ENCODE measurements at places on chromosomes 7 and 10.

- H3K36me3 ChIP-seq, result no peaks in the 10 kb centered on the region
- H3K27me3 ChIP-seq, result no peaks in the 10 kb centered on the region
- peaks cover 17% of the 10 kb centered on the region for H3K4me1 ChIP-seq
- no peak for DNase-seq
- no peak overlapping the region for H3K27ac ChIP-seq
These were observed 39.1 kb downstream of the SUFU start for GRCh38 chr10:102542800-102543418.

DNA sequence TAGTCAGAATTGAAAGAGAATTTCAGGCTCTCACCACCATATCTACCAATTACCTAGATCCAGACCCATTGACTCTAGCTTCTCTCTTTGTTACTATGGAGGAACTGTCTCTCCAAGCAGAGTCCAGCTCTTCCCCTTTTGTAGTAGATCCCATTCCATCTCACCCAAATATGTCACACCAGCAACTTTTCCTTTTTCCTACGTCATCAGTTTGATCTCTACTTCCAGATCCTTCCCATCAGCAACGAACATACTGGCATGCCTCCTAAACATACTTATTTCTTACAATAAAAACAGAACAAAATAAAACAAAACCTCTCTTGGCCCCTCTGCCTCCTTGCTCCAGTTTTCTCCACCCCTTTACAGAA lies 5.9 kb upstream of the CALU start:
- H3K27ac ChIP-seq, result no peak overlapping the region
- DNase-seq, result no peak
- no peaks in the 10 kb centered on the region for H3K36me3 ChIP-seq
- no peak overlapping the region for H3K4me3 ChIP-seq
- peaks cover 5% of the 10 kb centered on the region for H3K4me1 ChIP-seq

- no peak for DNase-seq
- H3K4me1 ChIP-seq, result no peaks in the 10 kb centered on the region
- H3K36me3 ChIP-seq, result no peaks in the 10 kb centered on the region
- peaks cover 11% of the 10 kb centered on the region for H3K27me3 ChIP-seq
These were observed 6.6 kb downstream of the GDF10 start for GRCh38 chr10:47306387-47307210.

GRCh38 chr10:75525067-75525466 lies 93.6 kb downstream of the LRMDA start:
- H3K36me3 ChIP-seq, result no peaks in the 10 kb centered on the region
- H3K4me3 ChIP-seq, result no peak overlapping the region
- no peaks in the 10 kb centered on the region for H3K4me1 ChIP-seq
- no peak for DNase-seq

- H3K27ac ChIP-seq, result peak overlapping the region; percentile 82
- peaks cover 5% of the 10 kb centered on the region for H3K36me3 ChIP-seq
- H3K4me1 ChIP-seq, result peaks cover 53% of the 10 kb centered on the region
- no peak for DNase-seq
- H3K4me3 ChIP-seq, result peak overlapping the region; percentile 91
These were observed 1.7 kb downstream of the ARHGAP12 start for GRCh38 chr10:31926765-31927564.

DNA sequence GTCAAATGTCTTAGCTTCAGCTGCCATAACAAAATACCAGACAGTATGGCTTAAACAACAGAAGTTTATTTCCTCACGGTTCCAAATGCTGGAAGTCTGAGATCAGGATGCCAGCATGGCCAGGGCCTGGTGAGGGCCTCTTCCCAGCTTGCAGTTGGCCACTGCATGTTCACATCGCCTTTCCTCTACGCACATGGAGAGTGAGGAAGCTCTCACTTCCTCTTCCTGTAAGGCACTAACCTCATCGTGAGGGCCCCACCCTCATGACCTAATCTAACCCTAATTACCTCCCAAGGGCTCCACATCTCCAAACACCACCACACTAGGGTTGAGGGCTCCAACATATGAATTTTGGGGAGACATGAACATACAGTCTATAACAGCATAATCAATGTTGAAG lies 14.4 kb downstream of the ZNF33B start:
- no peak for DNase-seq
- no peak overlapping the region for H3K4me3 ChIP-seq
- peaks cover 84% of the 10 kb centered on the region for H3K36me3 ChIP-seq

- H3K27ac ChIP-seq, result peak within 1 kb of the TSS; percentile 99
- peak within 1 kb of the TSS; percentile 96 for H3K4me3 ChIP-seq
- no peaks in the 10 kb centered on the region for H3K27me3 ChIP-seq
- peaks cover 14% of the 10 kb centered on the region for H3K36me3 ChIP-seq
- no peak for DNase-seq
These were observed at the start of gene STAMBPL1 for GRCh38 chr10:88879534-88880281. Gene STAMBPL1, plus strand, starts transcription at chr10:88880245. Its CDS starts 21,464 bp downstream, at chr10:88901709.

GRCh38 chr10:89335226-89335625 lies 7.4 kb downstream of the IFIT3 start:
- H3K4me3 ChIP-seq, result no peak overlapping the region
- H3K27me3 ChIP-seq, result no peaks in the 10 kb centered on the region
- no peak for DNase-seq
- H3K27ac ChIP-seq, result peak overlapping the region; percentile 24
- peaks cover 24% of the 10 kb centered on the region for H3K36me3 ChIP-seq

- no peaks in the 10 kb centered on the region for H3K36me3 ChIP-seq
- no peak overlapping the region for H3K27ac ChIP-seq
- H3K27me3 ChIP-seq, result peaks cover 24% of the 10 kb centered on the region
- H3K4me3 ChIP-seq, result no peak overlapping the region
- DNase-seq, result no peak
- H3K4me1 ChIP-seq, result no peaks in the 10 kb centered on the region
These were observed 169.6 kb downstream of the DIP2C start for GRCh38 chr10:519716-520401.

GRCh38 chr10:109911903-109912302 lies 11.4 kb downstream of the XPNPEP1 start:
- H3K4me3 ChIP-seq, result peak overlapping the region; percentile 26
- H3K27ac ChIP-seq, result peak overlapping the region; percentile 51
- peaks cover 61% of the 10 kb centered on the region for H3K4me1 ChIP-seq
- DNase-seq, result no peak
- no peaks in the 10 kb centered on the region for H3K27me3 ChIP-seq

GRCh38 chr10:98316661-98317060 lies 48.7 kb upstream of the LOXL4 start:
- no peak for DNase-seq
- H3K36me3 ChIP-seq, result no peaks in the 10 kb centered on the region
- peaks cover 9% of the 10 kb centered on the region for H3K4me1 ChIP-seq
- H3K4me3 ChIP-seq, result no peak overlapping the region

GRCh38 chr10:60444494-60445064 lies 54.9 kb upstream of the ANK3 start:
- no peak for DNase-seq
- H3K27me3 ChIP-seq, result no peaks in the 10 kb centered on the region
- H3K36me3 ChIP-seq, result no peaks in the 10 kb centered on the region
- H3K4me1 ChIP-seq, result peaks cover 8% of the 10 kb centered on the region
- H3K4me3 ChIP-seq, result no peak overlapping the region

DNA sequence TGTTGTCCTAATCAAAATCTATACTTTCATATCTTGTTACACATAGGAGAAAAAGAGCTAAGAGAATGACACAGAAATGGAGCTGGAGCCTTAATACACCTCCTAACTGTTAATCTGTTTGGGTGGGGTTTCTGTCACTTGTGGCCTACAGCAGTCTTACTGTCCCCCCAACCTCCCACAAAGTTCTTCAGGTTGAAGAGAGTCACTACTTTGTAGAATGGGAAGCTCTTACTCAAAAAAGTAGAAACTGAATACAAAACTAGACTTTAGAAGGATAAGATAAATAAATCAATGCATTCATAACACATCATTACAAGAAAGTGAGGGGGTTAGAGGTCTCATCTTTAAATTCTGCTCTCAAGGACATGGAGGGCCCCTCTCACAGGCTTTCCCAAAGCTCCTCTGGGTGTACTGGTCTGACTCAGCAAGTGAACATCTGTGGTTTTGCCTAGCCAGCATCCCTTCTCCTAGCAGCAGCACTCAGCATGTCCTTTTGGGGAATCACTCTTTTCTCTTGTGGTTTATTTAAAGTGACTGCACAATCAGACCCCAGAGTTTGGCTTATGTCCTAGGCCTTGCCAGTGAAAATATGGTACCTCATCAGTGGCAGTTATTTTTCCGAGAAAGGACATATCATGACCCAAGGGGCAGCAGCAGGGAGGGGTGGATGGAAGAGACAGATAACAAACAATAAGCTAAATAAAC lies 2.0 kb upstream of the BLVRA start:
- H3K4me3 ChIP-seq, result peak overlapping the region; percentile 80
- H3K36me3 ChIP-seq, result no peaks in the 10 kb centered on the region
- H3K4me1 ChIP-seq, result peaks cover 10% of the 10 kb centered on the region
- no peak for DNase-seq
- no peaks in the 10 kb centered on the region for H3K27me3 ChIP-seq

DNA sequence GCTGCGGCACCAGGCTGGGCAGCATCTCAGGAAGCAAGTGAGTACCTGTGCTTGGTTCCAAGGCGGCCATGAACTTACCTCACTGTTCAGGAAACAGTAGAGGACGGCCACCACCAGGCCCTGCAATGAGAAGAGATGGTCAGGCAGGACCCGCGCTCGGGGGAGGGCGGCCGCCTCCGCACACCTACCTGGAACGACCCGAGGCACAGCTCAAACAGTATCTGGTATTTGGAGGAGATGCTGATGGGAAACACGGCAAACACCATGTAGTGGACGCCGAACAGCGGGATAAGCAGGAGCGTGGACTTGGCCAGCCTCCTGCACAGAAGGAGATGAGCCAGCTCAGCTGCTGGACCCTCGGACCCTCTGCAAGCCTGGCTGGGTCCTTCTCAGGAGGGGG lies 112.9 kb downstream of the VIPR2 start:
- peaks cover 4% of the 10 kb centered on the region for H3K4me1 ChIP-seq
- H3K4me3 ChIP-seq, result no peak overlapping the region
- DNase-seq, result no peak
- H3K27ac ChIP-seq, result no peak overlapping the region
- peaks cover 24% of the 10 kb centered on the region for H3K27me3 ChIP-seq

DNA sequence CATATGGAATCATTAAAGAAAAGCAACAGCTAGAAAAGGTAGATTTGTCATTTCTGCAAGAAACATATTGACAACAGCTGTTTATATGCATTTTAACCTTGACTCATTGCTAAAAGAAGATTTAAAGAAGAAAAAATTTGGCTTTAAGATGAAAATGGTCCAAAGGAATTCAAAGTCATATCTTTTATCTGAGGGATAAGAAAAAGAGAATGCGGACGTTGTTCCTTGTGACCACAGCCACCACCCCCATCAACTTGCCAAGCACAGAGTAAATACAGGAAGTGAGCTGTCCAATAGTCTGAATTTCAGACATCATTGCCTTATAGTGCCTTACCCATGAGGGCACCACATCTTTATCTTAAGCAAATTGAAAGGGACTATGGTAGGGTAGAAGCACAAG lies 7.3 kb upstream of the CRPPA start:
- no peak overlapping the region for H3K27ac ChIP-seq
- no peaks in the 10 kb centered on the region for H3K36me3 ChIP-seq
- H3K27me3 ChIP-seq, result peaks cover 4% of the 10 kb centered on the region
- DNase-seq, result no peak
- H3K4me1 ChIP-seq, result no peaks in the 10 kb centered on the region

GRCh38 chr10:110834629-110835301 lies 37.0 kb upstream of the PDCD4 start:
- peaks cover 34% of the 10 kb centered on the region for H3K4me1 ChIP-seq
- no peak overlapping the region for H3K27ac ChIP-seq
- H3K27me3 ChIP-seq, result no peaks in the 10 kb centered on the region
- H3K36me3 ChIP-seq, result no peaks in the 10 kb centered on the region
- H3K4me3 ChIP-seq, result no peak overlapping the region
- DNase-seq, result no peak
